ENCODE measurements at places on chromosomes 7 and 10.

- DNase-seq: no peak
Observed at GRCh38 chr10:29929006-29929405, 130.4 kb downstream of the JCAD start.

DNA sequence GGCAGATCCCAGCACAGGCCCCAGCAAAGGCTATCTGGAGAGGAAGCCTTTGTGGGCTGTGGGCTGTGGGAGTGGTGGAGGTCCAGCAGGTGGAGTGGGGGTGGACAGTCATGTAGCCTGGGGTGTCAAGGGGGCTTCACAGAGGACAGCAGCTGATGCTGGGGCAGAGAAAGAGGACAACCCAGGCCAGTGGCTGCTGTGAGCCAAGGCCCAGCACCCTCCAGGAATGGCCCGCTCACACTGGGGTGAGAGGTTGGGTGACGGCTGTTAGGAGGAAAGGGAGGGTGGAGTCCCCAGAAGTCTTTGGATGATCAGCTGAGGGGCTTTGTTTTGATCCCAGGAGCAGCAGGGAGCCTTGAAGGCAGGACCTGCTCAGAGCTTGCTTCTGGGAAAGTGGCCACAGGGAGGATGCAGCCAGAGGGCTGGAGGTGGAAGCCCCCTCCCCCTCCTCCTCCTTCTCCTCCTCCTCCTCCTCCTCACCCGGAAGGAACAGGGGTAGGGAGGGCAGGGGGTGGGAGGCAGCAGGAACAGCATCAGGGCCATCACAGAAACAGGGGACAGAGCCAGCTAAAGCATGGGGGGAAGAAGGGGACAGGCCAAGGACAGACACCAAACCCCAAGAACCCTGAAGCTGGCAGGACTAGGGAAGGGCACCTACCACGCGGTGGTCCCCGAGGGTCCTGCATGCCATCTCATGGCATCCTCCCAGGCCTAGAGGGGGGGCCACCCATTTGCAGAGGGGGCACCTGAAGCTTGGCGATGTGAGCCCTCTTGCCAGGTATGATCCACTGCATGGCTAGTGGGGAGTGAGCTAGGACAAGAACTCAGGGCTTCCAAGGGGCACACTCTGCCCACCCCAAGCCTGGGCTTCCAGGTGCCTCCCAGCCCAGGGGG lies 144.9 kb downstream of the GRID1 start:
- no peak for DNase-seq

DNA sequence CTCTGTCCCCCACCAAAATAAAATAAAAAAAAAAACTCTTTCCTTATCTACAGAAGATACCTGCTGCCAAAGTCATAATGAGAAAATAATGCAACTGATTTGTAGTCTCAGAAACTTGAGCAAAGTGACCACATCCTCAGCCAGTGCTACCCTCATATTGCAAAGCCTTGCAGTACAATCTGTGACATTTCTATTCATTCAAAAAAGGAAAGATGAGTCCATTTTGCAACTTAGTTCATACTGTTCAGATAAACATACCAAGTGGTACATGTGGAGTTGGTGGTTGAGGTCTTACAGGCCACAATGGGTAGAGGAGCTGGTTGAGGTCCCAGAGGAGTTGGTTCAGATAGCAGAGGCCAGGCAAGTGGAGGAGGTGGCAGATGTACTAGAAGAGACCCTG lies 6.5 kb upstream of the EIF5AL1 start:
- no peak for DNase-seq

DNA sequence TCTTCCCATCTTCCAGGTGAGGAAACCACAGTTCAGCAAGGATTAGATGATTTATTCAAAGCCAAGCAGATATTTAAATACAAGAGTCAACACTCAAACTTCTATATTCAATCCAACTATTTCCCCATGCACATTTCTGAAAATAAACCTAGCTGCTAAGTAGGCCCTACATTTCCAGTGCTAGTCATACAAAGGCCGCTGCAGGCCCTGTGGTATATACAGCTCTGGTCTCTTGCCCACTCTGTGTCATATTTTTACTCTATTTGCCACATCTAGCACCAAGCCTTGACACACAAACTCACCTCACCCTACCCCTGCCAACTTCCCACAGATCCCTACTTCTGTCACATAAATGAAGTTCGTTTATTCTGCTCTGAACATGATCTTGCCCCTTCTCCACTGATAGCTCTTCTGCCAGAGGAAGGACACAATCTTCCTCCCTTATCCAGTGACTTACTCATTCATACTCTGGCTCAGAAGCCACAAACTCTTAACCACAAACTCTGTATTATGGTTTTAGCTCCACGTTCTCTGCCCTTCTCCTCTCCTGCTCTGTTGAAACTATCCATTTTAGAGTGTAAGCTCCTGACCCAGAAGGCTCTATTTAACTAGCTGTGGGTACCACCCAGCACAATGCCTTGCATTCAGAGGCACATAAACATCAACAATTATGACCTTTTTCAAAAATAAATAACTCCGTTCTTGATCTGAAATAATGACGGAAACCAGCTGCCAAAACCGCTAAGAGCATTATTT lies 180.7 kb downstream of the CPEB3 start:
- no peak for DNase-seq

DNA sequence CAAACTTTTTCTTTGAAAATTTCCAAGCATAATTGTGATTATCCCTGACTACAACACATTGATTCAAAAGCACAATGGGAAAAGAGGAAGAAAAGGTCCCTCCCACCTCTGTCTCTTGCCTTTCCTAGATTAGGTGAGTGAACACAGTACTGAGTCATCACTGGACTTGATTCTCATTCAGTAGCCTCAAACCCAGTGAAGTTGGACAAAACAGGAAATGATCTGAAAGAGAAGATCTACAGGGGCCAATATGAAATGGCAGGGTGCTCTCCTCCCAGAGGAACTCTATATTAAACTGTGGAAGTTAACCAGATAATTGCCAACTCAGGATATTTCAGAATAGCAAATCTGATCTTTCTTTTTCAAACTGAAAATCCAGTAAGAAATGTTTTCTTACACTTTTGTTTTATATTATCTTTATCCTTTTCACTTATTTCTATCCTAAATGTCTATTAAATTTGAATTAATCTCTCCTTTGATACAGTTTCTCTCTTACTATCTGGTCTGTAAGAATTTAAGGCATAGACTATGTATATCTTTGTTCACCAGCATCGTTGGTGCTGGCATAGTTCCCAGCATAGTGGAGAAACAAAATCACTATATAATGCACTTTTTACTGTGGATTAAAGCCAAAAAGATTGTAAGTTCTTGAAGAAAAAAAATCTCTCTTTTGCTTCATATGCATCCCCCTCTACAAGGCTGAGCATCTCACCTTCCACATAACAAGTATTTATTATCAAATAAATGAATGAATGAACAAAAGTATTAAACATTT lies 41.4 kb upstream of the IKZF1 start:
- DNase-seq: no peak

GRCh38 chr10:132355297-132355696 lies 23.3 kb downstream of the LRRC27 start:
- no peak for DNase-seq

DNA sequence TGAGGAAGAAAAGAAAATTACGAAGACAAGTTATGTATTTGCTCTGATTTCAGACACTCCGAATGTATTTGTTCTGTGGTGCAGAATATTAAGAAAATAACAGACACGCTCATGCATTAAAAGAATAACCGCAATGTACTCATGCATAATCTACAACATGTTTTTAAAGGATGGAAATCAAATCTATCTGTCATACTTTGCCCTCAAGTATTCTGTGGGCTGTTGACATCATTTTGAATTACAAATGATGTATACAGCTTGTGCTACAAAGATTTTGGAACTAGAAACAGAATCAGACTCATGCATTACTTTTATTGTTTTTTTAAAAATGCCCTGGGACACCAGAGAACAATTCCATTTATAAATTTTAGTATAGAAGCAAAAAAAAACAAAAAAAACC lies 69.9 kb downstream of the APBB1IP start:
- DNase-seq: no peak

- DNase-seq: no peak
Observed at GRCh38 chr10:64785816-64786215, 1264.6 kb downstream of the REEP3 start.

GRCh38 chr7:122027058-122027457 lies 117.0 kb downstream of the AASS start:
- no peak for DNase-seq

GRCh38 chr10:78732381-78732780 lies 336.4 kb upstream of the ZMIZ1 start:
- no peak for DNase-seq

- no peak for DNase-seq
Observed at GRCh38 chr7:23105086-23105643, 420 bp upstream of the KLHL7 start.

DNA sequence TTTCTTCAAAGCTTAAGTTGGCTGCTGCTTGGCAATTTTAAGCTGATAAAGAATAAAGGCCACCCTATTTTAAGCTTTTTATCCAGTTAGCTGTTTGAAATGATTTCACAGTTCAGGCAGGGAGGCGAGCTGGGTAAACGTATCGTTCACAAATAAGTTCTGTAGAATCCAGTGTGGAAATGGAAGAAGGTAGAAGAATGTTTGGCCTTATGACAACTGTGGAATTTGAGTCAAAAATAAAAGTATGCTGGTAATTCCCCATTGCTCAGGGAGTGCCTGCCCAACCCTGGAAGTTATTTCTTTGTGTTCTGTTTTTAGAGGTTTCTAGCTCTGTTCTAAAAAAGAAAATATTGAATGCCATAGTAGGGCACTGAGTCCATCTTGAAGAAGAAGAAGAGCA lies 113.1 kb downstream of the ARL4A start:
- no peak for DNase-seq

DNA sequence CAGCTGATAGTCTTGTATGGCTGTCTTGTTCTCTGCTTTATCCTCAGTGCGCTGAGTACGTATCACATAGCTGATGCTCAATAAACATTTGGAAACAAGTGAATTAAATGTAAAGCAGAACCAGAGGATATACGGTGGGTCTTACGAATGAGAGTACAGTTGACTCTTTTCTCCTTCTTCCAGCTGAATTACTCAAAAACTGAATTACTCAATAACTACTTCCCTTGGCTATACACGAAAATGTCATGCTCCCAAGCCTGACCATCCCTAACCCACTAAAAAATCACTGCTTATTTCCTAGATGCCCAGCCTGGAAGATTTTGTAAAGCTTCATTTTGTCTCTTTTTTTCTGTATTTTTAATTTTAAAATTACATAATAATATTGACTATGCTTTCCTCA lies 3.2 kb upstream of the RSU1 start:
- no peak for DNase-seq

DNA sequence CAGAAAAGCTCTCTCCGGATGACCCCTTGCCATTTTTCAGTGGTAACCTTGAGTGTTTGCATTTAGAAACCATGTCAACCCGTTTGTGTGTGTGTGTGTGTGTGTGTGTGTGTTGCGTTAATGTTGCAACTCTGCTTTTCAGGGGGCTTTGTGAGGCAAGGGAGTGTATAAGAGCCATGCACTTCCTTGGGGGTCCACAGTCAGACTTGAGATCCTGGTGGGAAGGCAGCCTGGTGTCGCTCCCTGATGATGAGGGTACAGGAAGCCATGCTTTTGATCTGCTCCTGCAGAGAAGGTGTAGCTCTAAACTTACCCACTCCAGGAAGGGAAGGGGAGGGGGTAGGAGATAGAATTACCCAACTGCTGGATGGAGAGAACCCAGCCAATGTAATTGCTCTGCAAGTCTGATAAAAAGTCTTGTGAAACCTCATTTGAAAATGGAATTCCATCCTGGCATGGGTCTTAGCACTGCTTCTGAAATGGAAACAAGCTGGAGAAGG lies 10.7 kb downstream of the GRK5 start:
- DNase-seq: no peak

- no peak for DNase-seq
Observed at GRCh38 chr7:66308411-66308810, 103.3 kb downstream of the TPST1 start.

GRCh38 chr10:110802090-110802489 lies 69.6 kb upstream of the PDCD4 start:
- DNase-seq: no peak

GRCh38 chr10:79434821-79435251 lies 10.6 kb downstream of the ZCCHC24 start:
- DNase-seq: no peak

DNA sequence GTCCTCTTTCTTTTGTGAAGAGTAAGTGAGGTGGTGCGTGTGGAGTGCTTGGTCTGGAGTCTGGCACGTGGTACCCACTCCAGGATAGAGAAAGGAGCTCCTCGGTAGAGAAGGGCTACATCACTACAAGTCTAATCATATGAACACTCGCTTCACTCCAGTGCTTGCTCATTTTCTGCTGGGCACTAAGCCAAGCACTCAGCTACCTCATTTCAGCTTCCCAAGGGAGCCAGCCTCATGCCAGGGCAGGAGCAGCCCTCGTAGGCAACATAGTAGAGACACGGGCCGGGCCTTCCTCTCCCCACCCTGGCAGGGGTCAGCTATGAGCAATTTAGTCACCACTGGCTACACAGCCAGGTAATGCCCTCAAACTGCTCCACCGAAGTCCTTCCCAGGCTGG lies 11.4 kb upstream of the HSPA12A start:
- DNase-seq: no peak

GRCh38 chr10:8616166-8616565 lies 561.7 kb downstream of the GATA3 start:
- DNase-seq: no peak

- no peak for DNase-seq
Observed at GRCh38 chr7:52211930-52212329, 823.5 kb upstream of the POM121L12 start.

GRCh38 chr7:22205631-22206030 lies 151.3 kb downstream of the RAPGEF5 start:
- no peak for DNase-seq

DNA sequence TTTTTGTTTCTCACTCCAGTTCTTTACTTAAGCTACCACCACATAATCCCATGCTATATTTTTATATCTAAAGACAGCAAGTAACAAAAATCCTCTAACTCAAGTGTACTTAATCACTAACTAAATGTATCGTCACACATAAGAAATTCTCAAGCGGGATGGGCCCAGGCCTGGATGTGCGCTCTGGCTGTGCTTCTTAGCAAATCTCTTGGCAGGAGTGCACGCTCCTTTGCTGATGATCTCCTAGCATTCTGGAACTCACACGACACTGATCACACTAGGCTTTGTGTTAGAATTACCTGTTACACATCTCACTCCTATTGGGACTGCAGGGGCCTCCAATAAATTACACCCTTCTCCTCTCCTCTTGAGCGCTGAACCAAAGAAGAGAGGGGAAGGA lies 46.7 kb upstream of the CALD1 start:
- no peak for DNase-seq

- no peak for DNase-seq
Observed at GRCh38 chr10:97336446-97336845, 1.9 kb upstream of the FRAT2 start.

- DNase-seq: no peak
Observed at GRCh38 chr10:103921248-103921647, 3.3 kb upstream of the STN1 start.
